HT1080 (cell line): ENCODE measurements at places on chromosomes 3 and 15.

DNA sequence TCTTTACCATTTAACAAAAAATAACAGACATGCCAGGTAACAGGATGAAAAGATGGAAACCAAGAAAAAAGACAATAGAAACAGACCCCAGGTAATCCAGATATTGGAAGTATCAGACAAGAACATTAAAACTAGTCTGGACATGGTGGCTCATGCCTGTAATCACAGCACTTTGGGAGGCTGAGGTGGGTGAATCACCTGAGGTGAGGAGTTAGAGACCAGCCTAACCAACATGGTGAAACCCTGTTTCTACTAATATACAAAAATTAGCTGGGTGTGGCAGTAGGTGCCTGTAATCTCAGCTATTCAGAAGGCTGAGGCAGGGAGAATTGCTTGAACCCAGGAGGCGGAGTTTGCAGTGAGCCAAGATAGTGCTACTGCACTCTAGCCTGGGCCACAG, 40.6 kb downstream of the ACAD9 start:
- DNase-seq = no peak

DNA sequence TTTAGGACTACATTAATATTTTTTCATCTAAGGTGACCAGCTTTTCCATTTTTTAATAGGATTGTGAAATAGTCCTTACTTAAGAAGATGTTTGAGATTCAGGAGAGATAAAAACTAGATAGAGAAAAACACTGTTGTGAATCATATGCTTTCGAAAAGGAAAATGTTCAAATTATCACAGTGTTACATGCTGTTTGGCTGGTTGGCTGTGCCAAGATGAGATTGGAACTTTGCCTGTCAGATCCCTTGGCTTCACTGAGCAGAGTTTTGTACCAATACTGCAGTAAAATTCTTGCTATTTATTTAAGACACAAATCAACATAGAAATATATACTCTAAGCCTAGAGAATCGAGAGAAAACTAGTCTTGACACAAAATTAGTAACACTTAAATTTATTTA, 117.2 kb downstream of the OXSM start:
- no peak for DNase-seq

- DNase-seq = no peak
Observed at GRCh38 chr15:81966631-81967030, 79.2 kb downstream of the MEX3B start.

DNA sequence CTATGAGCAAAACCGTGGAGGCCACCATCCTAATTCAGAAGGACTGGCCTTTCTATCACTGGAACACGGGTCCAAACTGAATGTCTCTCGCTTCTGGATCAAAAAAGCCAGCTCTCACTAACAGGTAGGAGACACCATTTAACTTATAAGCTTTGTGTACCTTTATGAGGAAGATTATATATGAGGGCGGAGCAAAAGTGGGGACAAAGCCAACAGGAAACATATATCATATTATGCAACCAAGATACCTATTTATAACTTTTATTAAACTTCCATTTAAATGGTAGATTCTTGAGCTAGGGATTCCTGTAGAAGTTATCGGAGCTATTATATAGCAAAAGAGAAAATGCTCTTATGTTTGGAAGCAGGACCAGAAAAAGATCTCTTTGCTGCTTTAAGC, 78.4 kb downstream of the IGF2BP2 start:
- DNase-seq = no peak
